ENCODE measurements at places on chromosomes 12 and 14.

DNA sequence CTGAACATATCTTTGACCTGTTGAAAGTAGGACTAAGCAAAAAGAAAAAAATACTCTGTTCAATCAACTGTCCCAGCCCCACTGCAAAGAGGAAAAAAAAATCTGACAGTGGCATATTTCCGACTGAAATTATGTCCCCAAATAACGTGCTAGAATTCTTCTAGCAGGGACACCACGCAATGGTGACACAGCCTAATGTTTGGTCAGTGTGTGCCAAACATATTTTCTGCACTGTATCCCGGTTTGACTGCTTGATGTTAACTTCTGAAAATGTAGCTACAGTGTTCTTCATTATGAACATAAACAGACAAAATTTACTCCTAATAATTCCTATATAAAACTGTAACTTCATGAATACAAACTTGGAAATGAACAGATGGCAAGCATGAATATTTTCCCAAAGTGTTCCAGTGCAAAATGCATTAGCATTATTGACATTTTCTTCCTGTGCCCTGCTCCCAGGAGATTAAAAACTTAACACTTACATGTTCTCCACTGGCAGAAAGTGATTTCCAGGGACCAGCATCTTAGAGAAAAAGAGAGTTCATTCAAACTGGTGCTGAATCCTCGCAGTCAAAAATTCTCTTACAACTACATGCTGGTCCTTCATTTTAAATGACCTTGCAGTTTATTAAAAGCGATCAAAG is 72.4 kb upstream of the SYT1 start:
- no peak for DNase-seq

DNA sequence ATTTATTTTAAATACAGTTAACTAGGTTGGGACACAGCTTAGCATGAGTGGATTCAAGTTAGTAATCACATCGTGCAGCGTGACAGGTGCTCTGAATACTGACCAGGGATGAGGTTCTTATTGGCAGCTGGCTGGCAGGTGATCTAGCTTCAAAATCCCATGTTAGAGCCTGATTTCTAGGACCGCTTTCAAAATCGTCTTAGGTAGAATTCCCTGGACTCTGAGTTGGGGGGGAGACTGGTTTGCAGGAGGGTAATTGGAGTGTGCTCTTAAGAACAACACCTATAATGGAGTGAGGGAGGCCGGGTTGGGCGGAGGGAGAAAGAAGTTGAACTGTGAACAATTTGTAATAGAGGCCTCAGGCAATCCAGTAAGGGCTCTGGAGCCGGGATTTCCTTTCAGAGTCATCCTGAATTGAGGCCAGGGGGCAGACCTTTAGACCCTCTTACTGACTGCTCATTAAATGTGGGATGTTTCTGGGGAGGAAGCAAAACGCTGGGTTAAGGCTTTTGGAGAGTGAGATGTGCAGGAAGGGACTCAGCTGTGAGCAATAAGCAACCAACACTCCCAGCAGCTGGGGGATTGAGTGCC is 874 bp upstream of the YARS2 start:
- no peak for DNase-seq

DNA sequence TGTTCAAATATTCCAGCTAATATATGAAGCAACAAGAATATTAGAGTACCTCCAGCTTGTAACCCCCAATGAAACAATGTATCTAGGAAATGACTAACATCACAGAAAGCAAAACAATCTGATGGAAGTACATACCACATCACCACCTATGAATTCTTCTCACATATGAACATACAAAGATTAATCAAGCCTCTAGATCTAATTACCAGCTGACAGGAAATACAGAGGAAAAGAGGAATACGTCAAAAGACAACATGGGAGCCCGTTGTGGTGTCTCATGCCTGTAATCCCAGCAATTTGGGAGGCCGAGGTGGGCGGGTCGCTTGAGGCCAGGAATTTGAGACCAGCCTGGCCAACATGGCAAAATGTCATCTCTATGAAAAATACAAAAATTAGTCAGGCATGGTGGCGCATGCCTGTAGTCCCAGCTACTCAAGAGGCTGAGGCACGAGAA is 7.5 kb downstream of the NEDD8 start:
- peak; percentile 92 for DNase-seq

DNA sequence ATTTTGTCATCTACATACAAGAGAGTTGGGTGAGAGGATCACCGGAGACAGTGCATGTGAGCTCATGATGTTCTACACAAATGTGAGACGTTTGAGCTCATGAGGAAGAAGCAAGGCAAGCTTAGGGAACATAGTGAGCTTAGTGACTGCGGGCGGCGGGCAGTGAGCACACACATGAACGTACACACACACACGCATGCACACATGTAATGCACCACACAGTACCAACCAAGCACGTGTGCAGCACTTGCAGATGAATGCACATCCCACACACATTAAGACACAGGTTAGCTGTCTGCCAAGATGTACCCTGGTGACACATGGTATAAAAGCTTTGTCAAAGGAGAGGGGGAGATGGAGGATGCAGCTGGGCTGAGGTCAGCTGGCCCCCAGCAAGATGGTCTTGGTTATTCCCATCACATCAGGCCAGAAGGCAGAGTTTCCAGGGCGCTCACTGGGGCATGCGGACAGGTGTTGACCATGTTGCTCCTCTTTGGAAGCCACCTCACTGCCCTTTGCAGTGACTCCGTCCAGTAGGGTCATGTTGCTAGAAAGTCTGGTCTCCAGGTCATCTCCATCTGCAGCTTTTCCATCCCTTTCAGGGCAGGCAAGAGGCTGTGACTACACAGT is 8.7 kb upstream of the CACNA2D4 start:
- no peak for DNase-seq

GRCh38 chr12:54749191-54749818 is 101.1 kb upstream of the DCD start:
- DNase-seq = peak; percentile 35

DNA sequence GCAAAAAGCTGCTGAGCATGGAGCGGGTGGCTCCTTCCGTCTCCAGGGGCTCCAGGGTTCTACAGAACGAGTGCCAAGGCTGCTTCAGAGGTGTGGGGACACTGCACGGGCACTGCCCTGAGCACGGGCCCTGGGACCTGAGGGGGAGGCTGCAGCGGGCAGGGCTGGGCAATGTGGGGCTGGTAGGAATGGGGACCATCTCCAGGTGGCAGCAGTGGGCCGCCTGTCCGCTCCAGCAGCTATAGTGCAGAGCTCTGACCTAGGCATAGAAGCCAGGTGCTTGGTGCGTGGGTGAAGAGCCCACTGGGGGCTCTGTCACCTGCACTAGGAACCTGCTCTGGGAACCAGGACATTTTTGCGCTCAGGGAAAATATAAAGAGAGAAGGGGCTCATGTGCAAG is 22.3 kb downstream of the HDAC7 start:
- DNase-seq = no peak

DNA sequence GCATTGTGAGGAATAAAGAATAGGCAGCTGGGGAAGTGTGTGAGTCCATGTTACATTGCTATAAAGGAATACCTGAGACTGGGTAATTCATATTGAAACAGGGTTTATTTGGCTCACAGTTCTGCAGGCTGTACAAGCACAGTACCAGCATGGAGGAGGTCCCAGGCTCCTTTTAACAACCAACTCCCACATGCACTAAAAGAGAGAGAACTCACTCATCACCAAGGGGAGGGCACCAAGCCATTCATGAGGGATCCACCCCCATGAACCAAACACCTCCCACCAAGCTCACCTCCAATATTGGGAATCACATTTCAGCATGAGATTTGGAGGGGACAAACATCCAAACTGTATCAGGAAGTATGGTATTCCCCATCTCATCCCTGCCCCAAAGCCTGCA is 11.9 kb upstream of the DHRS4 start:
- DNase-seq = no peak

DNA sequence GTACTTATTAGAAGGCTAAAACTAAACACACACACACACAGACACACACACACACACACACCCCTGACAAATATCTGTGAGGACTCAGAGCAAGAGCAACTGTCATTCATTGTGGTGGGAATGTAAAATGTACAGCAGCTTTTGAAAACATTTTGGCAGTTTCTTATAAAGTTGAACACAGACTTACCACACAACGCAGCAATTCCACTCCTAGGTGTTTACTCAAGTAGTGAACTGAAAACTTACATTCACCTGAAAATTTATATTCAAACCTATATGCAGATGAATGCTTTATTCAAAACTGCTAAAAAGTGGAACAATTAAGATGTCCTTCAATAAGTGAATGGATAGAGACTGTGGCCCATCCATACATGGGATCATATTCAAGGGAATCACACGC is 18.6 kb downstream of the ZNF605 start:
- DNase-seq = no peak

DNA sequence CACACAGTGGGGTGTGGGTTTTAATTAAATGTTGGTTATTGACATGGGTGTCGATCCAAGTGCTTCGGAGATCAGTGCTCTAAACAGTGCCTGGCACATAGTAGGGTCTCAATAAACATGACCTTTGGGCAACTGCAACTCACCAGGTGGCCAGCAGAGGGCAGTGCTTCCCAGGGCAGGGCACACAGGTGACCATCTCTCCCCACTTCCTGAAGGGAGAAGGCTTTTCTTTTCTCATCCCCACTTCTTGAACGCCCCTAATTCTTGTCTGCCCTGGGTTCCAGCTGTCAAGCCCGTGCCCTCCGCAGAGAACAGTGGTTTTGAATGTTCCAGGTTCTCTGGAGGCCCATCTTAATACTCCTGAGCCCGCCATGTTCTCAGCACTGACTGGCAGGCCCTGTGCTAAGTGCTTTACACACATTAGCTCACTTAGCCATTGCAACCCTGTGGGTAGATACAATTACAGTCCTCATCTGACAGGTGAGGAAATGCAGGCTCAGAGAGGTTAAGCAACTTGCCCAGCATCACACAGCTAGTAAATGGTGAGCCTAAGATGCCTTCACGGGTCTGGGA is 16.3 kb downstream of the RAPGEF3 start:
- DNase-seq = peak; percentile 31

DNA sequence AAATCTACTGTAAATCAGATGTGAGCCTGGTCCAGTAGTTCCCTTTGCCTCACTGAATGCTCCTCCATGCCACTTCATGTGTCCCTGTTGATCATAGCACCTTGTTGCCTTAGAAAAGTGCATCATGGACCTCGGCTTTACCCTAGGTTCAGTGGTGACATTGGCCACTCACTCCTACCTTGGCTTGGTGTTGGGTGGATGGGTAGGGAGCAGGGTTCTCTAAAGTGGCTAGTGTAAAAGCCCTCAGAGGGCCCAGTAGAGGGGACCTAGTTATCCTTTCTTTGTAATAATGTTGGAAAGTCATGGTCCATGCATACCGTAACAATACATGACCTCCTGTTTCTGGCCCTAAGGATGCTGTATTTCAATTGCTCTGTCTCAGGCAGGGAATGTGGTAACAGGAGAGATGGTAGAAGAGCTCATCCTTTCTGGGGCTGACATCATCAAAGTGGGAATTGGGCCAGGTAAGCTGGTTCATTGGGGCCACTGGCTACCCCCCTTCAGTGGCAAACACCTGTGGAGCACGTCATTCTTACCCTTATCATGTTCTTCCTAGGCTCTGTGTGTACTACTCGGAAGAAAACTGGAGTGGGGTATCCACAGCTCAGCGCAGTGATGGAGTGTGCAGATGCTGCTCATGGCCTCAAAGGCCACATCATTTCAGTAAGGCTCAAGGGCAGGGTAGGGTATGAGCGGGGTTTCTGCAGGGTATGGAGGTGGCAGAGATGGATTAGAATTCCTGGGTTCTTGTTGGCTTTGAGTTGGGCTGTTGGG is 4.1 kb downstream of the GMPR2 start:
- no peak for DNase-seq

- DNase-seq = peak; percentile 70
These were observed 24.2 kb downstream of the NUAK1 start for GRCh38 chr12:106114447-106115068.

DNA sequence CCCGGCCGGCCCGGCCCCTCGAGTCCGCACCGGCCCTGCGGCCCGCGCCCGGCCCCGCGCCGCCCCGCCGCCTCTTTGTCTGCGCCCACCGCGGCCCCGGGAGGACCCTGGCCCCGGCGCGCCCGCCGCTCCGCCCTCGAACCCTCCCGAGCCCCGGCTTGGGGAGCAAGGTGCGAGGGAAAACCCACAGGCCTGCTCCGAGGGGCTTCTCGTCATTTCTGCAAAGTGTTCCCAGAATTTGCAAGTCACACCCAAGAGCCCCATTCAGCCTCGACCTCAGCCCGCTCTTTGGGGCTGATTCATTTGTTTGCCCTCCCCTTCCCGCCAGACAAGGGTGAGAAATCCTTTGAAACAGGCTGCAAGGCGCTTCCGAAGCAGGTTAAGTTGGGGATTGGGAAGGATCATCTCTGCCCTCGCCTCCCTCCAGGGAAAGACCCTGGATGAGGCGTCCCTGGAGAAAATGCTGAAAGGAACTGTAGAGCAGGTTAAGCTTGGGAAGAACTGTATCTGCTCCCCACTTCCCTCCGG is 325 bp upstream of the CLIP1 start:
- peak; percentile 74 for DNase-seq

DNA sequence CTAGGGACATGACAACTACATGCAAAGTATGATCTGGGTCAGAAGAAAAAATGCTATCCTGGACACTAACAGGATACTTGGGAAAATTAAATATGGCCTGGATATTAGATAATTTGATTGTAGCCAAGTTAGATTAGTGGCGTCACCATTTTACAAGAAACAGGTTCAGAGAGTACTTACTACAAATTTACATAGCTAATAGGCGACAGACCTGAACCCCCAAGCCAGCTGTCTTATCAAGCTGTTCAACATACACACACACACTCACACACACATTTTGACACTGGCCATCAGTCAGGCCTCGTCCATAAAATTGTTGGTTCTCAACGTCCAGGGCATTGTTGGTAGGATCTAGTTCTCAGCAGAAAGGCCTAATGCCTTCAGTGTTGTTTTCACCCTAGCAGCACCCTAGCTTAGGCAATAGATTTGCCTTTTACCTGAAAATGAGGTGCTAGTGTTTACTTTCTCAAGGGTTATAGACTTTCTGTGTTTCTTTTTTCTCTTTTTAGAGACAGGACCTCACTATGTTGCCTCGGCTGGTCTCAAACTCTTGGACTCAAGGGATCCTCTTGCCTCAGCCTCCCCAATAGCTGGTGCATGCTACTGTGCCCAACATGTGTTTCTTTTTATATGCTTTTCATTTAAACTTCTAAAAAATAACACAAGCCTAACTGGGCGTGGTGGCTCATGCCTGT is 3.3 kb upstream of the C14orf93 start:
- no peak for DNase-seq

GRCh38 chr12:93358058-93358457 is 19.7 kb upstream of the NUDT4 start:
- no peak for DNase-seq

GRCh38 chr12:62724947-62725451 is 210.0 kb downstream of the PPM1H start:
- peak; percentile 100 for DNase-seq

- peak; percentile 75 for DNase-seq
These were observed 39.5 kb downstream of the EVL start for GRCh38 chr14:100104523-100105300.

GRCh38 chr12:69837657-69838415 is 12.8 kb downstream of the MYRFL start:
- no peak for DNase-seq
